ENCODE measurements at places on chromosomes 5 and 9. TPM values are rescaled to one million over a fixed set of nuclear protein-coding genes. Genes with fewer than 3 reads are reported as not detected.

DNA sequence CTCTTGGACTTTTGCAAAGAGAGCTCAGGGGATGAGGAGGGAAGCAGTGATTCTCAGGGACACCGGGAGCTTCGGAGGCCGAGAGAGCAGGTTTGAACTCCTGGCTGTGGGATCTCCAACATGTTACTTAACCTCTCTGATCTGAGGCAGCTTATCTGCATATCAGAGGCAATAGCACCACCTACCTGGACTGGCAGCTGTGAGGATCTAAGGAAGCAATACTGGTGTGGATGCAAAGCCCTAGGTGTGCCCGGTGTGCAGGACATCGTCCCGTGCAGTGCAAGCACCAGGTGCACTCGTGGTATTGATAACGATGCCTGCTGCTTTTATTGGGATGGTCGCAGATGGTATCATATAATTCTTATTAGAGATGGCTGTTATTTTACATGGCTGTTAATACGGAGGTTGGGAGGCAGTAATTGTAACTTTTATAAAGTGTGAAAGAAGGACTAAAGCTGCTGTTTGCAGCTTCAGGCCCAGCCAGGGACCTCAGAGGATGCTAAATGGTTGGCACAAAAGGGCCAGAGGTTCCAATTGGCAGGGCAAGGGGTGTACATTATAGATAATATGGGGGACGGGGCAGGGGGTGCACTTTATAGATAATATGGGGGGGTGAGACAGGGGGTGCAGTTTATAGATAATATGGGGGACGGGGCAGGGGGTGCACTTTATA lies 14.9 kb downstream of the COL5A1 start:
- DNase-seq = no peak

- DNase-seq = no peak
Observed at GRCh38 chr9:91844190-91844589, 105.8 kb downstream of the ROR2 start.

DNA sequence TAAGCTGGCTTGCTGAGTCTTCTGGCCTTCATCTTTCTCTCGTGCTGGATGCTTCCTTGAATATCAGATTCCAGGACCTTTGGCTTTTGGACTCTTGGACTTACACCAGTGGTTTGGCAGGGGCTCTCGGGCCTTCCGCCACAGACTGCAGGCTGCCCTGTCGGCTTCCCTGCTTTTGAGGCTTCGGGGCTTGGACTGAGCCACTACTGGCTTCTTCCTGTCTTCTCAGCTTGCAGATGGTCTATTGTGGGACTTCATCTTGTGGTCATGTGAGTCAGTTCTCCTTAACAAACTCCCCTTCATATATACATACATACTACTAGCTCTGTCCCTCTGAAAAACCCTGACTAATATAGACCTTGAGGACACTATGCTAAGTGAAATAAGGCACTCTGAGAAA lies 78.3 kb upstream of the SSBP2 start:
- no peak for DNase-seq

DNA sequence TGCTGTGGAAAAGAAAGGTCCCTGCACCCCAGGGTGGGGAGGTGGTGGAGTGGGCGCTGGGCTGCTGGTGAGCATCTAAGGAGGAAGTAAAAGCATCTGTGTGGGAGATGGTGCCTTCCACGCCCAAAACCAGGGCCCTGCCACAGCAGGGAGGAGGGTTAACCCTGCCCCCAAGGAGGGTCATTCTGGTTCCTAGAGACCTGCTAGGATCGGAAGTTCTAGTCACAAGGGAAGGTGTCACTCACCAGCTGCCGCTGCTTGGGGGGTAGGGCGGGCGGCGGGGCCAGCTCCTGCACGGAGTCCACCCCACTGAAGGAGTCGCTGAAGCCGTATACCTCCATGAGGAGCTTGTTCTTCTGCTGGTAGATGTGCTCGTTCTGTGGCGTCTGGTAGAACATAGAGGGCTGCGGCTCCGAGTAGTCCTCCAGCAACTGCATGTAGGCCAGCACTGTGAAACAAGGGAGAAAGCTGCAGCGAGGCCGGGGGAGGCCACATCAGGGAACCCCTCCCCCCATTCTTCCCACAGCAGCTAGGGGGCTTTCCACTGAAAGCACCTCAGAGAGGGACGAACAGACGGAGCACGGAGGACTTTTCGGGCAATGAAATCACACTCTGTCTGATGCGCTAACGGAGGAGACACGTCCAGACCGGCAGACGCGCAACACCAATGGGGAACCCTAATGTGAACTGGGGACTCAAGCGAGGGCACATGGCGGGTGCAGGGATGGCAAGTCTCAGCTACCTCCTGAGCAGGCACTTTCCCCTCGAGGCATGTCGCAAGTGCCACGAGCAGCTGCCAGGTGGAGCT lies 76.4 kb downstream of the PRRT1B start:
- no peak for DNase-seq

DDX31 gene
- 12.1 TPM for total RNA-seq

DNA sequence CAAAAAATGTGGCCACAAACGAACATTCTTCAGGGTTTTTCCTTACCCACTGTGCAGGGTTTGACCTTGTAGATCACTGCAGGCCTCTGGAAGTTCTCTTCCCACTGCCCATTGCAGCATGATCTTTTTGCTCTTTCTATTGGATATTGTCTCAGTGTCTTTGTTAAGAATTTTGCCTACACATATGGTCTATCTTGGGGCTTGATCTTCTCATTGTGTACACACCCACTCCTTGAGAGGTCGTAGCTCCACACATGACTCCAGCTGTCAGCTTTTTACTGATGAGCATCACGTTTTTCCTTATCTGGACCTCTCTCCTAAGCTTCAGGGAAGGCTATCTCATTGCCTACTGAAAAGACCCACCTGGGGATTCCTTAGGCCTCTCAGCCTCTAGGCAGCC lies 3.0 kb upstream of the GLRX start:
- no peak for DNase-seq

DNA sequence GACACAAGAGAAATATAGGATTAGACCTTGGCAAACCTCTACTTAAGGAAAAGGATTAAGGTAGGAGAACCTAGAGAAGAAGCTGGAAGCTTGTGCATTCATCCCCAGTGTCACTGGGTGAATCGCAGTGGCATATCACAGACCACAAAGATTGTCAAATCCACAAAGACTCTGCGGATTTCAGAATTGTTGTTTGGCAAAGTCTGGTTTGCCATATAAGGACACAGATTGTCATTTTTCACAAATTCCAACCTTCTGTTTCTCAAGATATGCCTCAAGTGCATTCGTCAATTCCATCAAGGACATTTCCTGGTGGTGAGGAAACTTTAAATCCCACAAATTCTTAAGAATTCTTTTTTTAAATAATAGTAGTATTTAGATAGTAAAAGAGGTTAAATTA lies 395.1 kb upstream of the PAPPA start:
- DNase-seq = no peak

DNA sequence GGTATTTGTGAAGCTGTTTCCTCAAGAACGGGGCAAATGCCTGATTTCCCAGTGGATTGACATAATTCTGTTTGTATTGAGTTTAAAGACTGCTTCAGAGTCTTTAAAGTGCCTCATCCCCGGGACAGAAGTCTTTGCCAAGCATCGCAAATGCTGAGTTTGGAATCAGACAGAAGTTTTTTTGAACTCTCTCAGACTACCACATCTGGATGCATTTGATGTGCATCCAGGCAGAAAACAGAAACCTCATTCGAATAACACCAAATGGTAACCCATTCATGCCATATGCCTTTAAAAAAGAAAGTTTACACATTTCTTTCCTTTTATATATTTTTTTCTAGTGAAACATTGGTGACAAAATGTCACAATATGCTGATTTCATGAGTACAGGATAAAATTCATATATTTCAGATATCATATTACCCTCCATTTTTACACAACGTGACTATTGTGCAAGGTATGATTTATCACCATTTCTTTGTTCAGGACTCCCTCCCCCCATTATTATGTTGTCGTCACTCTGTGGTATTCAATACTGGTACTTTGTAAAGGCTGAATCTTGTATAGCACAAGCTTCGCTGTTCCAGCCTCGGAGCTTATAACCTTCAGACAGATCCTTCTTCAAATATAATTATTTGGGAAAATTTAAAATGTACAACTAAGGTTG lies 91.1 kb downstream of the ZNF608 start:
- no peak for DNase-seq

- no peak for DNase-seq
Observed at GRCh38 chr9:104635456-104635855, 17.5 kb upstream of the OR13C9 start.

Measured in SJSA1 (cell line).